Activated CD4-positive, alpha-beta T cell treated with anti-CD3 and anti-CD28 coated beads, Interleukin-2, amount 50 U/mL, for 48 hours (primary cell): ENCODE measurements at places on chromosomes 12 and 14.

DNA sequence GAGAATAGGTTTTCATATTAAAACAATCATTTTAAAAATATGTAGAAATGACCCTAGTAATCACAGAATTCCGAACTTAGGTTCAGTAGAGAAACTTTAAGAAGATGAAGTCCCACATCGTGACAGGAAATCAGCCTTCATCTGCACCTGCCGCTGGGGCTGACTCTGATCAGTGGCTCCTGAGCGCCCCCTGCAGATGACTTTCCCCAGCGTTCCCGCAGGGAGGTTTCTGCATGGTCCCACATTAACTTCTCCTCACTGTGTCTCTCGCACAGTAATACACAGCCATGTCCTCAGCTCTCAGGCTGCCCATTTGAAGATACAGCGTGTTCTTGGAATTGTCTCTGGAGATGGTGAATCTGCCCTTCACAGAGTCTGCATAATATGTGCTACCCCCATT is 1131.1 kb downstream of the TMEM121 start:
- peak; percentile 70 for DNase-seq

DNA sequence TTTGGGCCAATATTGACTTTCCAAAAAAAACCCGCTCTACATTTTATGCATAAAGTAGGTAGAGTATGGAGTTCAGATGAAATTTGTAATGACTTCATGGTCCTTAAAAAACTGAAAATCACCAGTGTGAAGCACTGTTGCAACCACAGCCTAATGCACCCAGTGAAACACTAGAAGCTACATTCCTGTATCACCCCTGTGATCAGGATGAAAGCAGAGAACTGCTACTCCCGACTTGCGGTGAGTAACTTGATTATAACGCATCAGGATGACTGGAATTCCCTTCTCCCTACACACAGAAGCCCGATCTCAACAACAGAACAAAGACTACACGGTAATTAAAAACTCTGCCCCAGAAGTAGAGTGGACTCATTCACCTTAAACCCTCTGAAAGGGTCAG is 33.8 kb downstream of the SPTB start:
- no peak for DNase-seq

DNA sequence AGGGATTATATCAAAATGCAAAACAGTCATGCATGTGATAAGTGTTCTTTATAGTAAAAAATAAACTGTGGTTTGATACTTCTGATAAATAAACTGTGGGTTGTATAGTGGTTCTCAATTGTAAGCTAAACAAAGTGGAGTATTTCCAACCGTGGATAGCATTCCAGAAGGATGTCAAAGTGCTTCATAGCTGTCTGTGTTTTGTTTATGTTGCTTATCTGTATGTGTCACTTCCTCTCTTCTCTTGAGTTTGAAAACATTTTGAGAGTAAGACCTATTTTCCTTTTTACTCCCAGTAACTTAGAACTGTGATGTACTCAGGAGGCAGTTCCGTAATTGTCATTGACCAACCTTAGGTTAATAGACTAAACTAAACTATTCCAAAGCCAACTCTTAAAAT is 415.8 kb downstream of the TMTC2 start:
- DNase-seq, result no peak

DNA sequence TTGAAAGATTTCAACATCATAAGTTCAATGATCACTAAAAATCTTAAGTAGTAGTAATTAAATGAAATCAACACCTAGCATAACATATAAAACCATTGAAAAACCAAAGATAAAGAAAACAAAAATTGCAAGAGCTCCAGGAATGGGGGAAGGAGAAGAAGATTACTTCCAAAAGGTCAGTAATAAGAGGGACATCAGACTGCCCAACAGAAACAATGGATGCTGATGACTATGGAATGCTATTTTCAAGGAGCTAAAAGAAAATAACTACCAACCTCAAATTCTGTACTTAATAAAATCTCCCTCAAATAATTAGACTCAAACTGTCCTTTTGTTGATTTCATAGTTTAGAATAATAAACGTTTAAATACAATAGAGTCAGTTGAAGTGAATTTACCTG is 314.5 kb upstream of the LMO3 start:
- no peak for DNase-seq

DNA sequence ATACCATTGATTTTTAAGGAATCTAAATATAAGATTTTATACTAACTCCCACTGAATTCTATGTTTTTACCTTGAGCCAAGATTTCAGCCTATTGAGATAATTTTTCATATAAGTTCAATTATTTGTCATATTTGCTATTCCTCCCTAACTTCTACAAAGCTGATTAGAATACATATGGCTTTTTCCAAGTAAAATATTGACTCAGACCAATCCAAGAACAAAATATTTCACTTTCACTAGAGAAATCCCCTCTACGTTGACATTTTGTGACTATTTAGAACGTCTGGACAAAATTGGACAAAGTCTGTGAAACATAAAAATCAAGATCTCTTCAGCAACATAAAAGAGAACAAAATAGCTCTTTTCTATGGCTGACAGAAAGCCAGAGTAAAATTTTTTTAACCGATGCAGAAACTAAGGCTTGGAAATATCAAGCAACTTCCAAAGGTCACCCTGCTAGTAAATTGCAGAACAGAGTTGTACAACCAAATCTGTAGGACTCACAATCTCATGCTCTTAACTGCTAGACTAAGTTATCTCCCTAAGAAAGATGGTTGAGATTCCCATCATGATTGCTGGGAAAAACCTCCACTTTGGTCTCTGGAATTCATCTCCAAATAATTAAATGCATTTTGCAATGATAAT is 118.0 kb downstream of the GARIN6 start:
- DNase-seq, result no peak

- no peak for DNase-seq
These were observed 30.3 kb downstream of the EEA1 start for GRCh38 chr12:92898755-92899154.

- DNase-seq, result no peak
These were observed 28.3 kb upstream of the COL2A1 start for GRCh38 chr12:48032597-48032996.

DNA sequence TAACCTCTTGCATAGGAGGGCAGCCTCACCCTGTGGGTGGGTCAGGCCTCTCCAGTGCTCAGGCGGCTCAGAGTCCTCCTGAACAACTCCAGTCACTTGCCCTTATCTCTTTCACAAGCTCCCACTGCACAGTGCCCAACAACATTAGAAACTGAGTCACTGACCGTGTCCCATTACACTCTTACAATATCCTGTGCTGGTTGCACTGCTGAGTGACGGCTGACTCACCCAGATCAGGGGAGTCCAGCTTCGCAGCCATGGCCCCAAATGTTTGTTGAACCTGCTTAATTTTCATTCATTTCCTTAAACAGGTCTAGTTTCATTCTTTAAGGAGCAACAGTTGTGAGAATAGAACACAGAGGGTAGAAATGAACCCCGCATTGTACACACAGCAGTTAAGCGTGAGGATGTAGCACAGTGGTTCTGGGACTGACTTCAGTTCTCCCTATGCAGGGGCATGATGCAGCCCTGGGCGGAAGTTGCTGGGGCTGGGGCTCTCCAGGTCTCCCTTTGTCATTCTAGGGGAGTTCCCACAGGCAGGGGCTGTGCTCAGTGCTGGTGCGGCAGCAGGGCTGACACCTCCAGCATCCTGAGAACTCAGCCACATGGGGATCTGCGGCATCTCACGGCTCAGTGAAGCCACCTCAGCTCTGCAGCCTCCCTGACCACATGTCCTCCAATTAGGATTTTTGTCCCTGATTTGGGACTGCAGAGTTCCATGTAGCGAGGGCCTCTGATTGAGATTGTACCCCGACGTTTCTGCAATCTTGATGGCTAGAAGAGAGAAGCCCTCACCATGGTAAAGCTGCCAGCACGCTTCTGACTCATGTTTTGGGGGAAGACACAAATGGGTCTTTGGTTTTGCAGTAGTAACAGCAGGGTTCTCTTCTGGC is 16.1 kb downstream of the GPR68 start:
- peak; percentile 88 for DNase-seq

DNA sequence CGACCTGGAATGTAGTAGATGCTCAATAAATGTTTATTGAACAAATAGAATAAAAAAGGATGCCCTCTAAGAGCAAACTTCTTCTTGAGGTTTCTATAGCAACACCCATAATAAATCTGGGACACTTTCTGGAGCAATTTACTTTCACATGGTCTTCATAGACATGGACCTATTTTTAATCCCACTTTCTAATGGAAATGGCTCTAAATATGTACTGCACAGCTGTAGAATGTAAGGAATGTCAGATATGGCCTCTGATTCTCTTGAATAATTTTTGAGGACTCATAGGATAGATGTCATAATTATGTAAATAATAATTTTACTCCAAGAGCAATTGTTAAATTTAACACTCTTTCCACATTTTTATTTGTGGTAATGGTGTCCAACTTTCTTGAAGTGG is 133.5 kb upstream of the DAAM1 start:
- DNase-seq, result no peak

- no peak for DNase-seq
These were observed 81.8 kb downstream of the IRF2BPL start for GRCh38 chr14:76946753-76947077.

GRCh38 chr12:52221912-52222457 is 11.1 kb upstream of the KRT7 start:
- peak; percentile 92 for DNase-seq

DNA sequence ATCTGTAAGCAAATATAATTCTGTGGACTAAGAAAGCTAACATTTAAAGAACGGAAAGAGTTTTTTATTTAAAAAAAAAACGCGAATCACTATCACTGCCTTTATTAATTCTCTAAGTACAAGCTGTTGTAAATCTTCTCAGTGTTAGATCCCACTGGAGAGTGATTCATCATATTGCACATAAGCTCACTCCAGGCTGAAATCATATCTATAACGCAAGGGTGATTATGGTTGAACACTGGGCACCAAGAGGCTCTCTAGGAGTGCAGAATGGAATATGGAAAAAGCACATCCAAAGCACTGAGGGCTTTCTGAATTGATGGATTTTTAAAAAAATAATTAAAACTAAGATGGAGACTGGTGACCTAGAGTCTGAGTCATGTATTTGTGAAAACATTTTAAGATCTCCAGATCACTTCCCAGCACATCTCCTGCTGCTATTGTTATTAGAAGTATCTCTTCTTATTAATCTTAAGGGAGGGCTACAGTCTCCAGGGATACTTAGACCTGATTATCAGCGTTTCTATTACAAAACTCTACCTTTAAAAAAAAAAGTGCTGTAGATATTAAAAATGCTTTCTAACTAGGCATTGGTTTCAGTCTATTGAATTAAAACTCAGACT is 1106.8 kb downstream of the AACS start:
- DNase-seq, result no peak

GRCh38 chr12:85955127-85955526 is 81.0 kb downstream of the NTS start:
- DNase-seq, result no peak

- no peak for DNase-seq
These were observed 160.1 kb downstream of the PDZRN4 start for GRCh38 chr12:41348198-41348597.

- no peak for DNase-seq
These were observed 3.6 kb downstream of the TTC5 start for GRCh38 chr14:20302042-20302755.

- DNase-seq, result no peak
These were observed 7.5 kb upstream of the ZFP36L1 start for GRCh38 chr14:68800390-68800789.

DNA sequence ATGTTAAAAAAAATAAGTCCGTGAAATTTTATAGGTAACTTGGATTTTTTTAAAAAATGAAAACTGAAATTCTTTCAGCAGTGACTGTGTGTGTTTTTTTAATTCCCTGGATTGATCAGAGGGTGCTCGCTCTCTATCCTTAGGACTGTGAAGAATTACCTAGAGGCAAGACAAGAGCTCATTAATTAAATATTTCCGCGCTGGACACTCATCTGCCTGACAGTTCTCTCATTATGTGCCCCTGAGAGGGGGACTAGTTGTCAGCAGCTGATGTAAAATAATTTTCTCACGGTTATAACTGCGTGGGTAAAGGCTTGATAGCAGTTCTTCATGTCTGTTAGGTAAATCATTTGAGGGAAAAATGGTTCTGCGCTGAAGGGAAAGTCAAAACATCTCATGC is 101.3 kb downstream of the PTCSC3 start:
- DNase-seq, result no peak

DNA sequence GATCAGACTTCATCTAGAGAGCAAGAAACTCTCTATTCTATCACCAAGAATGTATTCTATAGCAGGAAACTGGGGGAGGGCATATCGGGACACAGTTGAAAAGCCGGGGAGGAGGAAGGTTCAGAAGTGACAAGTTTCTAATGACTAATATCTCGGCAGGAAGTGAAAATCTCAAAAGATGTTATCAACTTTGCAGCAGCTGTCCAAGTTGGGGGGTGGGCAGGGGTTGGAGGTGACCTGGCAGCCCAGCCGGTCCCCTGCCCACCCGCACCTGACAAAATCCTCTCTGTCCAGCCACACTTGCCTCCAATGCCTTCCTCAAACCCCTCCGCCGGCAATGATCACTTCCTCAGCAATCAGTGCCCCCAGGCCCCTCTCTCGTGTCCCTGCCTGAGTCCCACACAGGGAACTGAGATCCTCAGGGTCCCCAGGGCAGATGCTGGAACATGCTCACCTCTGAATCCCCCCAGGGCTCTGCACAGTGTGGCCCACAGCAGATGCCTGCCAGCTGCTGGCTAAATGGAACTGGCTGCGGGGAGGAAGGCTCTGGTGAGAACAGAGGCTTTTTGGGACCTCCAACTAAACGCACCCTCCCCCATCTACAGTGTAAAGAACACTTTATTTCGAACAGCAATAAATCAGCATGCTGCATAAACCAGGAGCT is 43.9 kb downstream of the CCDC88C start:
- peak; percentile 46 for DNase-seq

- DNase-seq, result no peak
These were observed 85.2 kb downstream of the ESR2 start for GRCh38 chr14:64208981-64209380.

GRCh38 chr14:58812050-58812910 is 174.5 kb downstream of the DACT1 start:
- no peak for DNase-seq

GRCh38 chr14:79809849-79810612 is 401.3 kb downstream of the DIO2 start:
- DNase-seq, result no peak

DNA sequence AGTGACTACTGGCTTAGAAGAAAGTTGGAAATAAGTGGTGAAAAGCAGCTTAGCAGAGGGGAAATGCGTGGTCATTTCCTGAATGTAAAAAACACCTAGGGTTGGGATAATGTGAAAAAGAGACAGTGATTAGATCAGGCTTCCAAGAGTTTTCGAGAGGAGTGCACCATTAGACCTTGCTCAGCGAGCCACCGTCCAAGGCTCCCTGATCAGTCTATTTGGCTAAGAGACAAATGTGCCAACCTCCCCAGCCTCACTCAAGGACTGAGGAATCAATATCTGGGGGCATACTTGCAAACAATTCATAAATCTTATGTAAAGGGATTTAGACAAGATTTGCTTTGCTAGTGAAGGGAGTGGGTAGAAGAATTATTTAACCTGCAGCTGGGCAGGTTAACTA is 594.5 kb downstream of the NRXN3 start:
- no peak for DNase-seq

DNA sequence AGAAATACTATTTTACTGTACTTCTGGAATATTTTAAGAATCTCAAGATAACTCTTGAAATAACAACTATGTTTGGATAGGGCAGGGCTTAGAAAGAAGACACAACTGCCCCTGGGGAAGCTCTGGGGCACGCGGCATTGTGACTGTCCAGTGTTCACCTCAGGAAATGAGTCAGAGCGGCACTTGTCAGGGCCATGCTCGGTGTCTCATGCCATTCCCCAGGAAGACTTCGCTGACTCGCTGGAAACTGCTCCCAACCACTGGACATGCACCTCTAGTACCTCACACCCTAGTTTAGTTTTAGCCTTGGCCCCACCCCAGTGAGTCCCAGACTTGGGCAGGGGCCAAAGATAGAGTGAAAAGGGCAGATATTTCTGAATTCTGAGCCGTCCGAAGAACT is 192.0 kb downstream of the TTC7B start:
- DNase-seq, result no peak

- DNase-seq, result no peak
These were observed 36.1 kb upstream of the ITPR2 start for GRCh38 chr12:26869104-26869494.
